ENCODE measurements at places on chromosomes 1 and 21. TPM values are rescaled to one million over a fixed set of nuclear protein-coding genes. Genes with fewer than 3 reads are reported as not detected.

DNA sequence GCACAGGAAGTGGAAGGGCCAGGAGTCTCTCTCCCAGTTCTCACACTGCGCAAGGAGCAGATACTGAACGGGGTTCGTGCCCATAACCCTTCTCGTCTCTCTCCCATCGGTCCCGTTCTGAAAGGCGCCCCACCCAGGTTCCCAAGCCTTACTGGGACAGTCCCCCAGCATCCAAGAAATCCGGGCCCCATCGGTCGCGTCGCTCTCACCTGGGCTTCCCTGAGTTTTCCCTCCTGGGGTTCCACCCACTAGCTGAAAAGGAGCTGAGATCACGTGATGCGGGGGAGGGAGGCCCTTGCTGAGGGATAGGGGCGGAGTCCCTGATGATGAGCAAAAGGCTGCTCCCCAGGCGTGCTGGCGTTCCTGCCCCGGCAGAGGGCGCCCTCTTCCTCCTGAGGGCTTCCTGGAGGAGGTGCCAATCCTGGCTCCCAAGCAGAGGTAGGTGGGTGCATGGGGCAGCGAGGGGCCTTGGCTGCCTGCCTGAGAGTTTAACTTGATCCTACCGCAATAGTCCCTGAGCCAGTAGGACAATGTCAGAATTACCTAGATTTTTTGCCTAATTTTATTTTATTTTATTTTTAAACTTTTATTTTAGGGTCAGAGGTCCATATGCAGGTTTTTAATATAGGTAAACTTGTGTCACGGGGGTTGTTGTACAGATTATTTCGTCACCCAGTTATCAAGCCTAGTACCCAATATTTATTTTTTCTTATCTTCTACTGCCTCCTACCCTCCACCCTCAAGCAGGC is at the start of gene SPOCD1:
Gene SPOCD1 (minus strand): TSS at position 271 of the 749 bp plus-strand sequence. CDS start 689 bp downstream, outside the sequence.
- DNase-seq, result peak; percentile 93

- DNase-seq, result no peak
Measured at GRCh38 chr1:68953311-68953710, 456.4 kb upstream of the DEPDC1 start.

The FCGR2B gene
- total RNA-seq, result 5.6 TPM

The MYOC gene
- total RNA-seq, result 21.0 TPM

The GNG4 gene
- 0.24 TPM for total RNA-seq

- no peak for DNase-seq
Measured at GRCh38 chr1:63757334-63757733, 16.5 kb upstream of the ROR1 start.

The PRAMEF8 gene
- total RNA-seq, result not detected

The RNF186 gene
- not detected for total RNA-seq

All from cardiac septum (tissue), 1 donor.